H1 (cell line): ENCODE measurements at places on chromosomes 7 and 10. TPM values are rescaled to one million over a fixed set of nuclear protein-coding genes. Genes with fewer than 3 reads are reported as not detected.

DIP2C gene
- 8.8 and 9.3 TPM in 2 replicates for total RNA-seq

UBE3C gene
- 49.6 and 54.1 TPM in 2 replicates for total RNA-seq

TWNK gene
- 32.5 and 34.9 TPM in 2 replicates for total RNA-seq

BHLHA15 gene
- 2.7 and 3.5 TPM in 2 replicates for total RNA-seq

ZEB1 gene
- total RNA-seq: 0.15 and 0.23 TPM in 2 replicates

SHH gene
- total RNA-seq: not detected in 2 replicates

MYL10 gene
- 0.44 TPM in 1 of 2 replicates, not detected in the other for total RNA-seq

OR6B1 gene
- not detected in 2 replicates for total RNA-seq

BTBD16 gene
- not detected in 2 replicates for total RNA-seq

TAS2R3 gene
- total RNA-seq: 0.59 and 0.99 TPM in 2 replicates

HMX3 gene
- total RNA-seq: 0.27 TPM in 1 of 2 replicates, not detected in the other

ZNF37A gene
- 12.2 and 12.7 TPM in 2 replicates for total RNA-seq
